CD8-positive, alpha-beta memory T cell (primary cell): ENCODE measurements at places on chromosomes 7 and 10.

DNA sequence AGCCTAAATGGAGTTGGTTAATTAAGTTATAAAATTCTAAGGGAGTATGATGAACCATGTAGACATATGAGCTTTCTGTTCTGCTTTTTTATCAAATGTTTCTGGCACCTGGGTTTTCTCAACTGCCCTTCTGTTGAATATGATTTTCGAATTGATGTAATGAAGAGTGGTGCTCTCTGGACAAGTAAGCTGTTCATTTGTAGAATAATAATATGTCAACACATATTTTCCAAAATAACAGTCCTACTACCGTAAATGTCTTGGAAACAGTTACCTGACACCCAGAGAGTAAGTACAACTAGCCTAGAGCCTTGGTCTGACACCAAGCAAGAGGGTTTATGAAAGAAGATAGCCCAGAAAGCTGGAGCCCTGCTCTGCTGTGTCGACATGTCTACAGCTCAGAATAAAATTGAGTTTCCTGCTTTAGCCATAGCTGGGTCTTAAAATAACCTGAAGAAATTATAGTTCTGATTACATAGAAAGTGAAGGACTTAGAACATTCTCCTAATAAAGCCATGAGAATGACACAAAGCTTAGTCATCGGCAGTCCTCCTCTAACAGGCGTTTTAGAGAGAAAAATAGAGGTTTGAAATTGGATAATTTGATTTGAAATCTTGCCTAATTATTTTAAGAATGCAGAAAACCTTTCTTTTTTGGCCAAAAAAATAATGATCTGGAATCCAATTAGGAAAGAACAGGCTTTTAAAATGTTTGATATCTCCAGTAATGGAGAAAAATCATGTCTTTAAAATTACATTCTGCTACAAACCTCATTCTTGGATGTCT, 25.1 kb downstream of the HDAC9 start:
- no peak for DNase-seq

- DNase-seq, result no peak
These were observed 208.7 kb downstream of the PAXIP1 start for GRCh38 chr7:154794147-154794780.

DNA sequence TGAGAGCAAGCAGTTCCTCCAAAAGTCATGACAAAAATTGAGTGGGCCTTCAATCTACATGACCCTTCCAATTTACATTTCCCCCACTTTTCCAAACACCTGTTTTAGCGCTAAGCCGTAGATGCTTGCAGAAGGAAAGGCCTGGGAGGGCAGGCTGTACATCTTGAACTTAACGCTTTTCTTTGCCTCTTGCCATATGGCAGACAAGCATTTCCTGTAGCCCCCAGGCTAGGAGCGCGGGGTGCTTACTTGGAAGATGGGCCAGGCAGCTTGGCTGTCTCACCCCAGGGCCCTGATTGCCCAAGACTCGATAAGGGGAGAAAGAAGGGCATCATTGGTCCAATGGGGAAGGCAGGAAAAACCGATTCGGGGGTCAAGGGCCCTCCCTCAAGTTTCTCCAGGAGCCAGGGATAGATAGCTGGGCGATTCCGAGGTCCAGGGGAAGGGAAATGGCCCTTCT, 1.8 kb downstream of the HOXA10 start:
- DNase-seq, result no peak

- no peak for DNase-seq
These were observed 75.9 kb upstream of the KMT2C start for GRCh38 chr7:152511736-152512135.

DNA sequence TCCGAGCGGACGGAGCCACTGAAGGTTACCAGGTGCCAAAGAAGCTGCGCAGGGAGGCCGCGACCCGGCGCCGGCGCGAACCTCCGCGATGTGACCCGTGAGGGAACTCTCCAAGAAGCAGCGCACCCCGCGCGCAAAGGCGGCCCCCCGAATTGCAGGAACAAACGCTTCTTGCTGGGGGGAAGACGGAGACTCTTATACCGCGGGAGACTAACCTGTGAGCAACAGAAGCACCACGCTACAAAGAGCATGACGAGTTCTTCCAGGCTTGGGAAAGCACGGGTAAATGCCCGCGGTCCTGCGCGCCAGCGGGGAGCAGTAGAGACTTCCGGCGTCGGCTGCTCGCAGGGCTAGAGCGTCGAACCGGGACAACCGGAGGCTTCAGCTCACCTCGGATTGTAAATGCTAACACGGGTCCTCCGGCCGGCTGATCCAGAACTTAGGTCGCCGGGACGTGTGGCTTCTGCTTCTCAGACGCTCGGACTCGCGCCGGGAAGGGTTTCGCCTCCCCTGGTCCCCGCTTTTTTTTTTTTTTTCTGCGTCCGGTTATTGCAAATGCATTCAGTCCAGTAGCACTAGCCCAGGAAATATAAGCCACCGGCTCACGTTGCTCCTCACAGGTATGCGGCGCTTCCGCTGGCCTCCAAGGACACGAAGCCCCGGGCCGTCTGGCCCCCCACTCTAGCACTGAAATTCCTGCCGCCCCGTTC, at the start of gene COA1:
COA1 (minus strand) TSS at position 310 of the 710 bp plus-strand sequence. CDS start 80,909 bp downstream, outside the sequence.
- DNase-seq, result peak; percentile 83
